ENCODE measurements at places on chromosomes 6 and 20.

- no peak for DNase-seq
These were observed 41.3 kb downstream of the TTI1 start for GRCh38 chr20:37991908-37992307.

DNA sequence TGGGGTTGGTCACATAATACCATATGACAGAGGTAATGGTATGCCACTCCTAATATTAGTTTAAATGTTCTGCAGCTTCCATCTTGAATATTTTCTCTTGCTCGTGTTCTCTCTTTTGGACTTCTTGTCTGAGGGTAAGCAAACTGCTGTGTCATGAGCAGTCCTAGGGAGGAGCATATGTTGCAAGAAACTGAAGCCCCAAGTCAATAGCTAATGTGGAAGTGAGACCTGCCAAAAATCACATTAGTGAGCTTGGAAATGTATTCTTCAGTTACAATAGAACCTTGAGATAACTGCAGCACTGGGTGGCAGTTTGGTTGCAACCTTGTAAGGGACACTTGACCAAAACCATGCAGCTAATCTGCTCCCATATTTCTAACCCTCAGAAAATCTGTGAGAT, 178.2 kb upstream of the IMPG1 start:
- DNase-seq: no peak

GRCh38 chr6:6775074-6775473, 186.6 kb downstream of the LY86 start:
- DNase-seq: no peak

- no peak for DNase-seq
These were observed 79.6 kb downstream of the OLIG3 start for GRCh38 chr6:137414599-137414998.

DNA sequence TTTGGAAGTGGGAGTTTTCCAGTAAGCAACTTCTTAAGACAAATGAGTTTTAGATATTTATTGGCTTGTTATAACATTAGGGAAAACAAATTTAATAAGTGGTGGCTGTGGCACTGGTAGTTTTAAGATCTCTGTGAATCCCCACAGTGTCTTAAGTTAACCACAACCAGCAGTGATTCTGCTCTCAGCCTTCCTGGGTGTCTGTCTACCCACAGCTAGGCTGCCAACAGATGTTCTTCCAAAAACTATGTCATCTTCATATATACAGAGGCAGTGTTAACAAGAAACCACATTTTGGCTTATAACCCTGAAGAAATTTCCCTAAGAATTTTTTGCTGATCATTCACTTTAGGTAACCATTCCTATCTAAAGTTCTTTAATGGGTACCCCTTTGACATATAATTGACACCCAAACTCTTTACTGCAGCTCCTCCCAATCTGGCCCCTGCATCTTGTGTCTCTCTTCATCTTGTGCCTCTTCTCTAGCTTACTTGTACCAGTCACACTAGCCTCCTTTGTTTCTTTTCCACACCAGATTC, 52.7 kb downstream of the TOP1 start:
- no peak for DNase-seq

- peak; percentile 82 for DNase-seq
These were observed 78.5 kb upstream of the PHACTR1 start for GRCh38 chr6:12637960-12638641.

DNA sequence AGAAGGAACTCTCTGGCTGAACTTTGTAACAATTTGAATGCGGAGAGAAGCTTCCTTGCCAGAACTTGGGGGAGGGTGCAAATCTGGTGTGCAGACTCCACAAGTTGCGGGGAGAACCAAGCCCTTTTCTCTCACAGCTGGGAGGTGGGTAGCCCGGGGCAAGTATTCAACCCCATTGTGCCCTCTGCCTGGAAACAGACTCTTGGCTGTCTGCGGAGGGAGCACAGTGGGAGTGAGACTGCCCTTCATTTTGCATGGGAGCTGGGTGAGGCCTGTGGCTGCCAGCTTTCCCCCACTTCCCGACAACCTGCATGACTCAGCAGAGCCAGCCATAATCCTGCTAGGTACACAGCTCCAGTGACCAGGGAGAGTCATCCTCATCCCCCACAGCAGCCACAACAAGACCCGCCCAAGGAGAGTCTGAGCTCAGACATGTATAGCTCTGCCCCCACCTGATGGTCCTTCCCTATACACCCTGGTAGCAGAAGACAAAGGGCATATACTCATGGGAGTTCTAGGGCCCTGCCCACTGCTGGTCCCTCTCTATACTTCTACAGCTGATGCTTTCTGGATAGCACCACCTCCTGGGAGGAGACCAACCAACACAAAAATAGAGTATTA, 29.4 kb upstream of the TPD52L1 start:
- no peak for DNase-seq

- no peak for DNase-seq
These were observed 240.3 kb downstream of the ADGRB3 start for GRCh38 chr6:68875403-68875802.

DNA sequence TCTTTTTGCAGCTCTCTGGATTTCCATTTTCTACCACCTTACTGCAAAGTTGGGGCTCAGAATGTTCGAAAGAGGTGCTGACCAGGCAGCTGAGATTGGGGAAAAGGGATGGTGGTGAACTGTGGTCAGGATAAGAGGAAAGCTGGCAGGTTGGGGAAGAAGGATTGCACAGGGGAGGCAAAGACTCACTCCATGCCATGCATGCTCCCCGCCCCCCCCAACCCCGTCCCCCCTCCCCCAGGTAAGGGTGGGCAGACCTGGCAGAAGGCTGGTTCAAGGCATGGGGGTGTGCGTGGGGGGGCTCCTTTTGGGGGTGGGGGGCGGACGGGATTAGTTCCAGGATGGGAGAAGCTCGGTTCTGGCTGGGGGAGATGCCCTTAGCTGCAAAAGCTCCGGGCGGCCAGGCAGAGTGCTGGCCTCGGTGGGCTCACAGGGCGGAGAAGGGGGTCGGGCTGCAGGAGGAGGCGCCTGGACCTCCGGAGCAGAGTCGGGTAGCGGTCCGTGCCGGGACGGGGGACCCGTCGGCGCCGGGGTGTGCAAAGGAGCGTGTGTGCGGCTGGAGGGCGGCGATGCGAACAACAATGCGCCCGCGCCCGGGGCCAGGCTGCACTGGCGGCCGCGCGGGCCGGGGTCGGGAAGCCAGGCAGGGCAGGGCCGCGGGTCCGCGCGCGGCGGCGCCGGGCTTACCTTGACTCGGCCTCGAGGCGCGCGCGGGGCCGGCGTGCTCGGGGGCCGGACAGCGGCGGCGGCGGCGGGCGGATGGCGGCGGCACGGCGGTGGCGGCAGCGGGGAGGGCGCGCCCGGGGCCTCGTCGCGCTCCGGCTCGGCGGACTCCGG, 880 bp downstream of the ADNP start:
- DNase-seq: no peak

DNA sequence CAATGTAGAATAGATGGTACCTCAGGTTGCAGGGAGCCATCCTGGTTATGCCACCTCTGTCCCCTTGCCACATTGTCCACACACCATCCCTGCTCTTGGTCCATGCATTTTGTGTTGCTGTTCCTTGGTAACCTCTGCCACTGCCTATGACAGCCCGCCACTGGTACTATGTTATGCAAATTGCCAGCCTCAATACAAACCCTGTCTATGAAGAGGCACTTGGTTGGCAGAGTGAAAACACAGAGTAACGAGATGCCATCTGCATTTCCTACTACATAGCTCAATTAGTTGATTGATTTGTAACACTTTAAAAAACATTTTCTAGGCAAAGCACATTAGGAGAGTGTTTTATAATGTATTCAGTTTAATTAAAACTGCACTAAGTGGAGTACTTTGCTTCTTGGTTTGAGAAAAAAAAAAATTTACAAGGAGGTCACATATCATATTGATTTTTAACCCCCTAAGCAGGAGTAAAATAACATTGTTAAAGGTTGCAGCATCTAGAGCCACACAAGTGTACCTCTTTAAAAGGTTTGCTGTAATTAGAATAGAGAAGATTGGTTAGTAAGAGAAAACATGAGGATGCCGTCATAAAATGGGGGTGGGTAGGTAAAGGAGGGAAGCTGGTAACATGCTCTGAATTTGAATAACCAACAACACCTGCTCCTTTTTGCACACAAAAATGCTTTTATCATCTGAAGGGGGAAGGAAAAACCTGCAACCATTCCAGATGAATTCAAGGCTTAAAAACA, 817.1 kb downstream of the KIF16B start:
- DNase-seq: no peak

GRCh38 chr20:24776755-24777271, 172.3 kb upstream of the CST7 start:
- no peak for DNase-seq

DNA sequence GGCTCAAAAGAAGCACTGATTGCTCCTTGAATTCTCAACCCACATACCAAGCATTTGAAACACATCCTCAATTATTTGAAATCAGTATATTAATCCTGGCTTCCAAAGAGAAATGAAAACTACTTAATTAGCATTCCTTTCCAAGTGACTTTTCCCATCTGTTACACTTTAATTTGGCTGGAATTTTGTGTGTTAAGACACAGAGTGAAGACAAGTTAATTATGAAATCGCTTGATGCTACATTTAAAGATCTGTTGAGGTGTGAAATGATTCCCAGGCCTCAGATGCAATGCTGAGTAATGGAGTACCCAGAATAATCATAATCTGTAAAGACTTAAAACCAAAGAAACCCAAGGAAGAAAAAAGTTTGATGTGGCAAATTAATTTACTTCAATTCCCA, 241.4 kb downstream of the ADGB start:
- DNase-seq: no peak
